Left ventricle myocardium superior (tissue), 1 donor: ENCODE measurements at places on chromosomes 5 and 9. TPM values are rescaled to one million over a fixed set of nuclear protein-coding genes. Genes with fewer than 3 reads are reported as not detected.

PHF24 gene
- total RNA-seq: 0.10 TPM

GRCh38 chr5:94853120-94853519, 234.7 kb downstream of the SLF1 start:
- DNase-seq: no peak

DNA sequence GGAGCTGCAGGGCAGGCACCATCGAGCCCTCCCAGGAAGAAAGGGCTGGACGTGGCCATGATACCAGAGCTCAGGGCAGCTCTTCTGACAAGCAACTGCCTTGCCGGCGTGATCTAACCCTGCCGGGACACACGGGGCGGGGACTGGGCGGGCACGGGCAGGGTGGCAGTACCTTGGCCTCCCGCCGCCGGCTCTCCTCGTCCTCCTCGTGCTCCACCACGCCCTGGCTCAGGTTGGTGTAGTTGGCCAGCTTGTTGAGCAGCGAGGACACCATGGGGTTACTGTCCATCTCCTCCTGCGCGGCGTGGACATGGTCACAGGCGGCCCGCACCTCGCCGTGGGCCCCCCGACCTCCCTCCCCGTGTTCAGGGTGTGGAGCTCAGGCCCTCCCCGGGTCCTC, 18.5 kb downstream of the SLC12A7 start:
- peak; percentile 86 for DNase-seq

DNA sequence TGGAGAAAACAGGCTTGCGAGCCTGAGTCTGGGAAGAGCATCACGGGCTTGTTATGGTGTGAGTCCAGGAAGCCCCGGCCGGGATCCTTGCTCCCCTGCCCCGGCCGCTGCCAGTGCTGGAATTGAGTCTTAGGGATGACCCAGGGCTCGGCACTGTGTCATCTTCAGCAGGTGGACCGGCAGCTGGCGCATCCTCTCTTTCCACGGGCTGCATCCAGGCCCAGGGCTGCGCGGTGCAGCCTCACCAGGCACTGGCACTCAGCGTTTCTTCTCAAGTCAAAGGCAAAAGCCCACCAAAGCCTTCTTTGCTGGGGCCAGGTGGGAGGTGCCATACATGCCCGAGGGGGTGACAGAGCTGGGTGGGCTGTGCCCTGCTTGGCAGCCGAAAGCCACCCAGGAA, 46.6 kb downstream of the COL5A1 start:
- peak; percentile 25 for DNase-seq

DNA sequence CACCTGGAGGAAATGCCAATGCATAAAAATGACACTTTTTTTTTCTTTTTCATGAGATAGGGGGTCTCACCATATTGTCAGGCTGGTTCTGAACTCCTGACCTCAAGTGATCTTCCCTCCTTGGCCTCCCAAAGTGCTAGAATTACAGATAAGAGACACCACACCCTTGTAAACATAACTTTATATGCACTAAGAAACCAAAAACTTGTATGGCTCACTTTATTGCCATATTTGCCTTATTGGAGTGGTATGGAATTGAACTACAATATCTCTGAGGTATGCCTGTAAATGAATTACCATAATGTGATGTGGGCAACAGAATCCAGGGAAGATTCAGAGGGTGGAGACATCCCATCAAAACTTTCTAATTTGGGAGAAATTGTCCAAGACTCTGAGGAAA, 113.9 kb downstream of the UGCG start:
- no peak for DNase-seq

DNA sequence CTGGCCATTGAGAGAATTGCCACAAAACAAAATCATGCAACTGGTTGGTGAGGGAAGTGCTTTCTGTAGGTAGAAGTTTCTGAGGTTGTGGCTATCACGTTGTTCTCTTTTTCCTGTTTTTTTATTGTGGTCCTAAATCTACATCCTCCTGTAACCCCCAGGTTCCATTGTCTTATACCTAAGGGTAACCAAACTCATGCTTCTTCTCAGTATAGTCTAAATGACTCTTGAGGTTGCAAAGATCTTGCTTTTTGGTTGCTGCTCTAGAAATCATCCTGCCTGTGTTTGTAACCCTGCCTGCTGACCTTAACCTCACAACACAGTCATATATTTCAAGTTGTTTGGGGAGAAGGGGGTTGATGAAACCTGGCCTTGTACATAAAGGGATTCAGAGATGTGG, 273.1 kb downstream of the CD180 start:
- no peak for DNase-seq

PDZD2 gene
- total RNA-seq: 80.1 TPM

GRCh38 chr9:133489253-133490190, 10.6 kb upstream of the SLC2A6 start:
- peak; percentile 25 for DNase-seq

DNA sequence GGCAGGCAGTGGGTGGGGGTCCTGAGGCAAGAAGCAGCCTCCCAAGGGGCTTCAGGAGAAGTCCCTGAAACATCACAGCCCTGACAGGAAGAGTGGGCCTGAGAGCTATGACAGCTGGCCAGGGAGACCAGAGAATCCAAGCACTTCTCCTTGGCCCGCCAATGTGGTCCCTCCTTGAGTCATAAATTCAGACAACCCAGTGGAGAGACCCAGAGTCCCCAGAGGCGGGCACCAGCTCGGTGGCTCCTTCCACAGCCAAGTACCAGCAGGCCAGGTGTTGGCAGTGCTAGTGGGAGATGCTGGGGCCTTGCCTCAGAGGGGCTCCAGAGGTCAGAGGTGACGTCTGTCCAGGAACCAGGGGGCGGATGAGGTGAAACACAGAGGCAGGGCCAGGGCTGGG, 1.6 kb upstream of the DOK3 start:
- no peak for DNase-seq

GPR107 gene
- total RNA-seq: 21.1 TPM
